Right forelimb (tissue), 1 donor: ENCODE measurements at places on chromosomes 7 and 10.
A peak's percentile ranks its signal among the peaks of the same experiment; 100 is the strongest.

GRCh38 chr7:14859267-14859666 is 43.3 kb downstream of the DGKB start:
- DNase-seq = no peak

DNA sequence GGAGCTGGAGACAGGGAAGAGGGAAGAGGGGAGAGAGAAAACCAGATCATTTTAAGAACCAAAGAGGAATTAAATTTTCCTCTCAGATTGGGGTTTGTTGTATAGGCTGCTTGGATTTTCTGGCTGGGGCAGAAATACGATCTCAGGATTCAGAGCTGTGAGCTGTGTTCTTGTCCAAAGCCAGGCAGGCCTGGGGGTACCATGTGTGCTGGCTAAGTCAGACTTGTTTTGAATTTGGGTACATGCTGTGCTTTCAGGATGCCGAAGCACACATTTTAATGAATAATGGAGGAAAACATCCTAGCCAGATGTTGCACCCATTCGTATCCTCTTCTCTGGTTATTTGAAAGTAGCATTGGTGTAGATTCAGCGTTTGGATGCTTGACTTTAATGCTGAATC is 170.3 kb upstream of the PODXL start:
- DNase-seq = no peak

- no peak for DNase-seq
These were observed 101.0 kb downstream of the HERPUD2 start for GRCh38 chr7:35593899-35594298.

DNA sequence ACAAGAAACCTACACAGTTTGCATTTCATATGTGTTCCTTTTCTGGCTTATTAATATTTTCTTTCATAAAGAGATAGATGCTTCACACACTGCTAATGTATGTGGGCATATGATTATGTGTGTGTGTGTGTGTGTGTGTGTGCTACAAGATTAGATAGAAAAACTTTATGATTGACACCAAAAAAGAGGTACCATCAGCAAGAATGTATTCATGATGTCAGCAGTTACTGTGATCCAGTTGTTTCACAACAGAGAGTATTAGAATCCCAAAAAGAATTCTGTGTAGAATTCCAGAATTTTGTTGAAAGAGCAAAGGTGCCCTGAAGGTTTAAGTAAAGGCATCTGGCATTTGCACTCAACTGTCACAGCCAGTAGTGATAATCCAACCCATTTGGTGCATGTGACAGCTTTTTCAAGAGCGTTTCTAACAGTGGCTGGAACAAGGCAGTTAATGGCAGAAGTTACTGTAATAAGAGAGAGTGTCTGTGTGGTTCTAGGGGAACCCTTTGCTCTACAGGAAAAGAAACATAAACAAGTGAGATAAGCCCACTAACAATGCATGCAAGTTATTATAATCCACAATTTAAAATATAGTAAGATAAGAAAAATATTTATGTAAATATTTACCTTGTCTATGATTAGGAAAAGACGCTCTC is 16.6 kb downstream of the RELN start:
- no peak for DNase-seq

DNA sequence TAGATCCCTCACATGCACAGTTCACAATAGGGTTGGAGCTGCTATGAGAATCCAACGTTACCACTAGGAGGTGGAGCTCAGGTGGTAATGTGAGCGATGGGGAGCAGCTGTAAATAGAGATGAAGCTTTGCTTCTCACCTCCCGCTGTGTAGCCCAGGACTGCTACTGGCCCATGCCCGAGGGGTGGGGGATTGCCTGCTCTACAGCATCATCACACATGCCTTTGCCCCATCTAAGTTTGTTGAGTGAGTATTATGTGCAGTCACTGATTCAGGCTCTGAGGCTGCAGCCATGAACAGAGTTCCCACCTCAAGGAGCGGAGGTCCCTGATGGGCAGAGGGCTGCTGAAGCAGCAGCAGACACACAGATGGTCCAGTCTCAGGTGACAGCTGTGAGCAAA is 94.1 kb downstream of the CHST15 start:
- peak; percentile 26 for DNase-seq

DNA sequence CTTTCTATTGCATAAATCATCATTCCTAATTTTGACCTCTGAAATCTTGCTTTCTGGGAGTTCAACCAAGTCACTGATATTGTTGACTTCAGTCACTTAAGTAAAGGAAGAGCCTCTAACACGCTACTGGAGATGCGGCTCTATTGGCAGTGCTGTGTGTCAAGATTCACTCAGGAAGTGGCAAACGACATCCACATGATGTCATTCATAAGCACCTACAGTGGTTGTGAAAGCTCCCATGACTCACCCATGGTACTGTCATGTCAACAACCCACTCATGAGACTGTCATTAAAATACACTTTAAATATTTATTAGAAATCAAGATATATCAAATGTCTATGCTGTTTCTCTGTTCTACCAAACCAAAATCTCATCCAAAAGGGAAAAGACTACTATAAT is 52.5 kb upstream of the LHFPL3 start:
- no peak for DNase-seq

GRCh38 chr10:33897291-33897752 is 562.9 kb upstream of the NRP1 start:
- DNase-seq = no peak
